NCI-H774 (cell line): ENCODE measurements at places on chromosomes 16 and 17.

GRCh38 chr16:66435896-66436295 is 8.8 kb downstream of the BEAN1 start:
- DNase-seq = no peak

GRCh38 chr17:76427501-76428231 is 25.3 kb downstream of the UBE2O start:
- DNase-seq = no peak

GRCh38 chr16:67101311-67102082 is 8.2 kb upstream of the PHAF1 start:
- DNase-seq = no peak

- no peak for DNase-seq
These were observed 101.0 kb upstream of the CNTNAP4 start for GRCh38 chr16:76176153-76176552.

DNA sequence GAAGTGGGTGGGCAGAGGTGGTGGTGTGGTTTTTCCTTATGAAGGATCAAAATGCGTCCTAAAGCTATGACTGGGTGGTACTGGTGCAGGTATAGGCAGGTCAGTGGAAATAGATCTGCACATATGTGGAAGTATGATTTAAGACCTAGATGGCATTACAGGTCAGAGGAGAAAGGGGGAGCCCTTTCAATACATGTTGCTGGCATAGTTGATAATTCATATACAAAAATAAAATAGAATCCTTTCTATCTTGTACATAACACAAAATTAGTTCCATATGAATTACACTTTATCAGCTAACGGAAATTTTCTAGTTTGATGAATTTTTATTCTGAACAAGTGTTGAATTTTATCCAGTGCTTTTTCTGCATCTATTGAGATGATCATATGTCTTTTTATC is 20.8 kb upstream of the PIK3R5 start:
- DNase-seq = no peak

GRCh38 chr17:55327225-55328088 is 62.7 kb downstream of the HLF start:
- no peak for DNase-seq

DNA sequence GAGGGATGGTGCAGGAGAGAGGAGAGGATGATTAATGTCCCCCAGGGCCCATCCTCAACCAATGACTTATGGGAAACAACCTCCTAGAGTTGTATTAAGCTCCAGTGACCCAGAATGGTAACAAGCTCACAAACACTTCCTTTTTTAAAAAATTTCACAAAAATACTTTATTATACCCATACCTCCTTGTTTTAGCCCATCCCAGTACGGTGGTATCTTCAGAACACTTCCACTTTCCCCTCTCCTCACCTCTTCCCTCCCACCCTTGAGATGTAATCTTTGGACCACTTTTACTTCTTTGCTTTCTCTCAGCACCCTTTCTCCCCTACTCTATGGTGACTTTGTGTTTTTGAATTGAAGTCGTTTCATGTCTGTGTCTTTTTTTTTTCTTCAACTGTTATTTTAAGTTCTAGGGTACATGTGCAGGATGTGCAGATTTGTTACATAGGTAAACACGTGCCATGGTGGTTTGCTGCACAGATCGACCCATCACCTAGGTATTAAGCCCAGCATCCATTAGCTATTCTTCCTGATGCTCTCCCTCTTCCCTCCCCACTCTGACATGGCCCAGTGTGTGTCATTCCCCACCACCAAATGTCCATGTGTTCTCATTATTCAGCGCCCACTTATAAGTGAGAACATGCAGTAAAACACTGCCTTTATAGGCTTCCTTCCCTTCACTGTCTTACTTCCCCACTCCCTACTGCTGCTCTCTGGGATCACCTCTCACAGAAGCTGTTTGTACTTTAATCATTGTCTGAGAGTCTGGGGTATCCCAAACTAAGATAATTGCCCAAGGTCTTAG is 124.5 kb downstream of the PRKCB start:
- DNase-seq = no peak

GRCh38 chr17:44565866-44566443 is 8.7 kb downstream of the FZD2 start:
- DNase-seq = no peak

- no peak for DNase-seq
These were observed 102.6 kb downstream of the ZNF778 start for GRCh38 chr16:89319886-89320781.

GRCh38 chr17:62014526-62014925 is 50.6 kb downstream of the MED13 start:
- DNase-seq = no peak

GRCh38 chr16:27235938-27236245 is 32.6 kb downstream of the KDM8 start:
- DNase-seq = no peak

GRCh38 chr17:57976594-57976993 is 11.5 kb downstream of the VEZF1 start:
- DNase-seq = no peak

GRCh38 chr16:50234771-50235556 is 31.4 kb upstream of the ADCY7 start:
- no peak for DNase-seq

DNA sequence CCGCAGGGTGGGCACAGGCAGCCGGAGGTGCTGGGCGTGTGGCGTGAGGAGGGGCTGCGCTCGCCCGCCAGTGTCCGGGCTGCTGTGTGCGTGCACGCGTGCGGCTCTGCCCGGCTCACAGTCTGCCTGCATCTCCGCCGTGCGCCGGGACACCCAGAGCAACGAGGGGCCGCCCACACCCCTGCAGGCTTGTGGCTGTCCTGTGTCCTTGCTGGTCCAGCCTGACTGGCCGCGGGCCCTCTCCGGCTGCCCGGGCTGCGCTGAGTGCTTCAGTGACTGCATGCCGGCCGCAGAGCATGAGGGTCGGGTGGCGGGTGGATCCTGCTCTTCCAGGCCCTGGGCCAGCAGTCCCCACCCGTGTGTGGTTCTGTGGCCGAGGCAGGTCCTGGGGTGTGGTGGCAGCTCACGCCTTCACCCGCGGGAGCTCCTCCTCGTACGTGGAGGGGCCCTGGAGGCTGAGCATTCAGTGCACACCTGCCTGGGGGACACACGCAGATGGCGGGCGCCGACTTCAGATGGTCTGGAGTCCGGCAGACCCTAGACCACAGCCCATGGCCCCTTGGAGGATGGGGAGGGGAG is 12.4 kb downstream of the TPSG1 start:
- DNase-seq = no peak

GRCh38 chr17:80856863-80857755 is 134.5 kb upstream of the CHMP6 start:
- DNase-seq = no peak

DNA sequence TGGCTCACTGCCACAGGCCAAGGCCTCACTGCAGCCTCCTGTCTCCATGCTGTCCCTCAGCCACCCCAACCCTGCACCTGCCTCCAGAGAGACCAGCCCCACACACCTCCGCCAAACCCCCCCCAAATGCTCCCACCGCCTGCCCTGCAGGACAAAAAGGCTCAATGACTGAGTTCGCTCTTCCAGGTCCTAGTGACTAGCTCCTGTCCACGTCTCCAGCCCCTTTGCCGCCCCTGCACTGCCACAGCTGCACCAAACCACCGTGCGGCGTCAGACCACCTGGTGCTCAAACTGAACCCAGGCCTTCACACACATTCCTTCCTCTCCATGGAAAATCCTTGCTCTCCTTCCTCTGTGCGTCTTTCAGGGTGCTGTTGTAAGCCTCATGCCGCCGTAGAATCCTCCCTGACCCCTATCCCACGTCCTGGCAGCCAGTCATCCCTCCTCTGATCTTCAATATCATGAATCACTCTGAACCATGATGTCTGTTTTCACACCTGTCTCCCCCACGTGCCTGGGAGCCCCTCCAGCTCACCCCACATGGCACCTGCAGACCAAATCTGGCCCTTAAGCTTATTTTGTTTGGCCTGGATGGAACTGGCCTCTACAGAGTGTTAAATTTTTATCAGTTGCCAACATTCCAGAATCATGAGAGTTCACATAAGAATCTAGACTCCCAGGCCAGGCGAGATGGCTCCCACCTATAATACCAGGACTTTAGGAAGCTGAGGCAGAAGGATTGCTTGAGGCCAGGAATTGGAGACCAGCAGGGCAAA is 4.3 kb upstream of the GSG1L start:
- DNase-seq = no peak

DNA sequence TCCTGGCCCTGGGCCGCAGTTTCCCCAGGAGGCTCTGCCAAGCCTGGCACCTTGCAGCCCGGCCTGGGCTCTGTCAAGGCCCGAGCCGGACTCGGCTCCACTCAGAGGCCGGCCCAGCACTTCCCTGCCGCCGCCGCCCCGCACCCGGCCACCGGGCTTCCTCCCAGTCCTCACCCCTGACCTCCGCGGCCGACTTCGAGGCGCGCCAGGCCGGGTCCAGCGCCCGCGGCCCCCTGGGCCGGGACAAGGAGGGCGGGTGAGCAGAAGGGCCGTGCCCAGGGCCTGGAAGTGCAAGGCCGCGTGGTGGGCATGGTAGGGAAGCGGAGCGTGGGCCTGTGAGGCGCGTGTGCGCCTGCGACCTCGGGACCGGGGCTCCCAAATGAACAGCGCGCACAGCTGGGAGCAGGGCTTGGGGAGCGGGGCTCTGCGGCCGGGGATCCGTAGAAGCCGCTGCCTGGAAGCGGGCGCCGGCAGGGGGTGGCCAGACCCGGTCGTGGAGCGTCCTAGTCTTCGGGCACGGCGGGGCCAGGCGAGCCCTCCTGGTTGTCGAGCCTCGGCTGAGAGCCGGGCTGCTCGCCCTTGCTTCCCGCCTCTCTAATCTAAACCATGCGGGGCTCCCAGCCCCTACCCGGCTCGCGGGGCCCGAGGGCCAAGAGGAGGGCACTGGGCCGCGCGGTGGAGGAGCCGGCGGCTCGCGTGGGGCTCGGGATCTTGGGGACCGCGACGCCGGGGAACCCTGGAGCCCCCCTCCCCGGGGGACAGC is 503 bp upstream of the TBX4 start:
- no peak for DNase-seq

DNA sequence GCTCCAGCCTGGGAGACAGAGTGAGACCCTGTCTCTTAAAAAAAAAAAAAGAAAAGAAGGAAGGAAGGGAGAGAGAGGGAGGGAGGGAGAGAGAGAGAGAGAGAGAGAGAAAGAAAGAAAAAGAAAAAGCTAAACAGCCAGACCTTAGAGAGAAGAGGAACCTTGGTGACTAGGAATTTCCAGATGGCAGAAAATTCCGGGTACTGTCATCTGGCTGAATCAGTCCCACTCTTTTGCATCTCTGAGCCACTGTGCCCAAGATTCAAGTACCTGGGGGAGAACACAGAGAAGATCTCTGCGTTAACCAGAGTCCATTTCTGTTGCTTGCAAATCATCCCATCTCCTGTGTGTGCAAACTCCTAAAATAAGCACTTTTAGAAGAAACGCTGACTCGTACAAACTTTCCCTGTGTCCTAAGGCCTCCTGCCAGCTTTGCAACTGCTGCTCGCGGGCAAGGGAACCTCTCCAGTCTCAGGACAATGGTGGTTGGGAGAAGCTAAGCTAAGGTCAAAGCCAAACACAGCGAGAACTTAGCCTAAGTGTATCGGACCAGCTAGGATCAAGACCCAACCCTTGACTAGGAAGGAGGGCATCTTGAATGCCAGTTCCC is 18.0 kb downstream of the BMERB1 start:
- no peak for DNase-seq

DNA sequence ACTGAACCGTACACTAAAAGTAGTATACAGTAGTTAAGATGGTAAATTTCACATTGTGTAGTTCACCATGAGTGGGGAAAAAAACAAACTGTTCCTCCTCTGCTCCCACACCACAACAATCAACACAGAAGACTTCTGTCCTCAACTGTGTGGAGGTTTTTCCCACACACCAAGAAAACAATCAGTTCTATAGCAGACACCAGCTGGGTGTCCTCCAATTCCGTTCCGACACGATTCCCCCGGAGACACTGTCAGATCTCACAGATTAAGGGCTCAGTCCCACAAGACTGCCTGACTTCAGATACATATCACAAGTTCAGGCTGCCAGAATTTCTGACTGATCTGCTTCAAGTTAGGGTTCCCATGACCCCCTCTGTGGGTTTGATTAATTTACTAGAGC is 31.8 kb downstream of the BBS2 start:
- no peak for DNase-seq

- no peak for DNase-seq
These were observed 4.4 kb downstream of the PITPNM3 start for GRCh38 chr17:6551869-6552531.

GRCh38 chr17:66304304-66305174 is 2.1 kb downstream of the PRKCA start:
- no peak for DNase-seq

DNA sequence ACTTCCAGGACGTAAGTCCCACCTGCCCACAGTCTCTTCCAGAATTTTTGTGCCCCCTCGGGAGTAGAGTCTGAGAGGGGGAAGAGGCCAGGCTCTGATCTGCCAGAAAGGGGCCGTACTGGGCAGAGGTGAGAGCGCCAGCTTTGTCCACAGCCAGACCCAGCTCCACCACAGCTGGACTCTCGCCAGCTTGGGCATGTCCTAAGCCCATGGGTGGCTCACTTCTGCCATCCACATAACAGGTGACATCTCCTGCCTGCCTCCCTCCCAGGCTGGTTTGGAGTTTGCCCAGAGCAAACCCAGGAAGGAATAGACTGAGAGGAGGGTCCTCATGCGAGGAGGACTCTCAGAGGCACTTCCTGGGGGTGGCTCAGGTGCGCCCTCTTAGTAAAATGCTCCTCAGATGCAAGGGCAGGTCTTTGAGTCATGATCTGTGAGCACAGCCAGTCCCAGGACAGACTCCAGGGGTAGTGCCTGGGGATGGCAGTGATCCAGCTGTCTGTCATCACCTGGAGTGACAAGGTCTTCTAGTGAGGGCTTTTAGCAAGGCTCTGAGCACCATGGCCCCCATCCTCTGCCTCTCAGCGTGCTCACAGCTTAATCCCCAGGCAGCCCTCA is 89.2 kb downstream of the AMFR start:
- DNase-seq = no peak

DNA sequence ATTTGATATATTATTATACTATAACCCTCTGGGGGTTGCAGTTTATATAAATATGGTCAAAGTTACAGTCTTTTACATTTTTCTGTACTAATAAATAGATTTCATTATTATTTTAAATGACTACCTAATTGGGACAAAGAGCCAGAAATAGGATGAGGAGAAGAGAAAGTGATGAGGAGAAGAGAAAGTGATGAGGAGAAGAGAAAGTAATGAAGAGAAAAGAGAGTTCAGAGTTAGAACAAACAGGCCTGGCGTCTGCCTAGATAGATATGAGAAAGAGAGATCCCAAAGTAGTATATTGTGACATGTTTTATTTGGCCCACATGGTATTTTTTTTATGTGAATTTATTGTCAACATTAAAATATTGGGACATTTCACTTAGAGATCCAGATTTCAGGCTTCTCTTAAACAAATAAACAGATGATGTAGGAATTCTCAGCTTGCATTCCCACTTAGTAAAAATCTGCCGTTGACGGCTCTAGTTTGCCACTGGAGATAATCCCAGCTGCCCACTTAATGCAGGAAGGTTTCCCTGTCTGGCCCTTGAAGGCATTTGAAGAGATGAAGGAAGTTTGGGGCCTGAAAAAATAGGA is 210.7 kb downstream of the STX8 start:
- no peak for DNase-seq

- DNase-seq = no peak
These were observed 23.8 kb upstream of the SUPT4H1 start for GRCh38 chr17:58375811-58376210.
